ENCODE measurements at places on chromosomes 1 and 21.
A peak's percentile ranks its signal among the peaks of the same experiment; 100 is the strongest.

- DNase-seq = no peak
Observed at GRCh38 chr1:206609229-206609991, 2.9 kb downstream of the EIF2D start.

- DNase-seq = no peak
Observed at GRCh38 chr1:211527888-211528287, 35.9 kb upstream of the RD3 start.

DNA sequence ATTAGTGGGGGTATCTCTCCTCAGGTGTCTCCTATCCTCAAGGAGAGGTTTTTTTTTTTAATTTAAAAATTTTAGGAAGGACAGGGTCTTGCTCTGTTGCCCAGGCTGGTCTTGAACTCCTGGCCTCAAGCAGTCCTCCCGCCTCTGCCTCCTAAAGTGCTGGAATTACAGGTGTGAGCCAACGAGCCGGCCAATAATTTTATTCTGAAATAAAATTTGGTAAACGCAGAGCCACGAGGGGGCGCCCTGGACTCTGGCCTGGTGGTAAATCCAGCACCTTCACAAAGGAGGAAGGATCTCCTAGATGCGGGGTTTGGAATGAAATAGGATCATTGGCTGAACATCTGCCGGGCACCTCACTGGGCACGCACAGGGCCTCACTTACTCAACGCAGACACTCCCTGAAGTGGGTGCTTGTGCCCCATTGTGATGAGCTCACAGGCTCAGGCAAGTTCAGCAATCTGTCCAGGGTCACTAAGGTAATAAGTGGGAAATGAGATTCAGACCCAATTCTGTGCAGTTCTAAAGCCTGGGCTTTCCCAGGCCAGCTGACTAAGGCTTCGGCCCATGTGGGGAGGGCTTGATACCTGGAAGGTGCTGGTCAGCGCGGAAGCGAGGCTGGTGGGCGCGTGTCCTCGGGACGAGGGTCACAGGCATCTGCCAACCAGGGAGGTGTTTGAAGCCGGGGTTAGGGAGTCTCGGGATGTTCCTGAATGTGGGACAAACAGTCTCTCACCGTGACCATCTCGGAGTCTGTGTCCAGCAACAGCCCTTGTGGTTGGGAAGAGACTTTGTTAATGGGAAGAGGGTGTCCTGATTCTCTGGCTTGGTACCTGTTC, 32.7 kb upstream of the ETV3 start:
- peak; percentile 35 for DNase-seq

GRCh38 chr1:3742439-3743298, 9.6 kb upstream of the CCDC27 start:
- no peak for DNase-seq

DNA sequence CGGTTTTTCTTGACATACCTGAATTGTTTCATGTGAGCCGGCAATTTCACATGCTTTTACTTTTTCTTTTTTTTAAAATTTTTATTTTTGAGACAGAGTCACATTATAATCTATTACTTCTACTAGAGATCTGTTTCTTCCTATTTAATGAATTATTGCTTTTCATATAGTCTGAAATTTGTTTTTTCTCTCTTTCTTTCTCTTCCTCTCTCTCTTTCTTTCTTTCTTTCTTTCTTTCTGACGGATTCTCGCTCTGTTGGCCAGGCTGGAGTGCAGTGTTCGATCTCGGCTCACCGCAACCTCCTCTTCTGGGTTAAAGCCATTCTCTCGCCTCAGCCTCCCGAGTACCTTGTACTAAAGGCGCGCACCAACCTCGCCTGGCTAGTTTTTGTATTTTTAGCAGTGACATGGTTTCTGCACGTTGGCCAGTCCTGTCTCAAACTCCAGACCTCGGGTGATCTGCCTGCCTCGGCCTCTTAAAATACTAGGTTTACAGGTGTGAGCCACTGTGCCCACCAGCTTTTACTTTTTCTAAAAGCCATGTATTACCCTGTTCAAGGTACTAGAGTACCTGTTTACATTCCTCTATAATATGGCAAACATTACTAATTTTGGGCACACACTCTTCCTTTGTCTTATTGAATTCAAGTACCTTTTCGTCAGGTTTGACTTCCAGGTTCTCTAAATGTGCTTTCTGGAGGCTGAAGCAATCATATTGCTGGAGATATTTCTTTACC, 86.5 kb upstream of the RHOU start:
- peak; percentile 18 for DNase-seq

- DNase-seq = peak; percentile 69
Observed at GRCh38 chr1:62311473-62311943, 7.7 kb downstream of the KANK4 start.

DNA sequence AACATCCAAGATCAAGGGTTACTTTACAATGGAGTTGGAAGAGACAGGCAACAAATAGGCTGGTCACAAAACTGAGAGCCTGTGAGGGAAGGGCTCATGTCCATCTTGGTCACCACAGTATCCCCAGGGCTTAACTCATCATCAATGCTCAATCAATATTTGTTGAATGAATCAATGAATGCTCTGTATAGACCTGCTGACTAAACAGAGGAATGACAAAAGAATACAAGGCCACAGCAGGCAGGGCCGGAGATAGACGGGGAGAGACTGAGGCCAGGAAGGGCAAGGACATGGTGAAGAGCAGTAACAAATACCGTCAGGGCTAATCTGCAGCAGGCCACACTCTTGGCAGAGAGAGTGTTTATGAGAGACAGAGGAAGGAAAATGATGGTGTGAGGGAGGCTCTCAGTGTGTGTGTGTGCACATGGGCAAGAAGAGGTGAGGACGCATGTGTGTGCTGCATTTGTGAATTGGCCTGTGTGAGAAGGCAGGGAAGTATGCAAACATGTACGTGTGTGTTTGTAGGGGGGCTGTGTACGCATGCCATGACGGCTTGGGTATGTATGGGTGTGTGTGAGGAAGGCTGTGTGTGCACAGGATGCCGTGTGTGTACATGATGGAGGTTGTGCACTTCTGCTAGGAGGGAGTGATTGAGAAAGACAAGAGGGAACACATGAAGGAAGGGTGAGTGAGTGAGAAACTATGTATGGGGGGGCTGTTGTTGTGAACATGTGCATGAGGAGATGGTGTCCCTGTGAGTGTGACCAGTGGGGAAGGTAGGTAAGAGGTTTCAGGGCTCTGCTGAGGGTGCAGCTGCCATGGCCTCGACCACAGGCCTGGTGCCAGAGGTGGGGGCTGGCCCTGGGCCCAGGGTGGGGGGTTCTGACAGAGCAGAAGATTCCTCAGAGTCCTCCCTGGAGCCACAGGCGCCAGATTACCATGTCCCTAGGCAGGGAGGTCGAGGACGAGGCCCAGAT, 15.4 kb downstream of the AHDC1 start:
- DNase-seq = no peak

DNA sequence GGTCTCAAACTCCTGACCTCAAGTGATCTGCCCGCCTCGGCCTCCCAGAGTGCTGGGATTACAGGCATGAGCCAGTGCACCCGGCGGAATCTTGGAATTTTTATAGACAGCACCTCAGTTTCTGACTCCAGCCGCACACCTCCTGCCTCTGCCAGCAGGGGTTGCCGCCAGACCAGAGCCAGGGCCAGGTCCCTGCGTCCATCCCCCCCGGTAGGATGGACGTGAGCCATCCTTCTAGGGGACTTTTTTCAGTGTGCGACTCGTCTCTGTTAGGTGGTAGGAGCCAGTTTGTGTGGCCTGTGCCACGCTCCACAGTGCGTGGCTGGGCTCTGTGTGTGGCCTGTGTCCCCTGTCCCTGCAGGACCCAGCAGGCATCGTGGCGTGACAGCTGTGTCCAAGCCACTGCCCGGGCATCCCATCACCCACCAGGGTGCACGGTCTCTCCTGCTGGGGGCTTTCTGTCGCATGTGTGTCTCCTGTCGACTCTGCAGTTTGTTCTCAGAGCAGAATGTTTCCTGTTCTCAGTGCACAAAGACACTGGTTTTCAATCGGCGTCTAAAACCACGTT, 15.6 kb downstream of the CSTB start:
- no peak for DNase-seq

DNA sequence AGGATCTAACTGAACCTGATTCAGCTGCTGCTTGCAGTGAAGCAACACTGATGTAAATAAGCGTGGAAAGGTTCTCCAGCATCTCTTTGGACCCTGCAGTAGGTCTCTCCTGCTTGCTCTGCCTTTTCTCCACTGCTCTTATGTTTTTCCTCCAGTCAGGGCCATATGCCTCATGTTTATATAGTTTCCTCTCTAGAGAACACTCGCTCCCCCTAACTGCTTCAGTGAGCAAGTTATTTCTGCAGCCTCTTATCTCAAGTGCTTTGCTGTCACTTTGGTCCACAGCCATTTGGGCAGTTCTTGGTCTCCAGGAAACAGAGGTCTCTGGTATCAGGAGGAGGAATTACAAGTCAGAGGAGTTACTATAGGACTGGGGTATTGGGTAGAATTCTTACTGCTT, 5.3 kb downstream of the PRUNE1 start:
- no peak for DNase-seq

DNA sequence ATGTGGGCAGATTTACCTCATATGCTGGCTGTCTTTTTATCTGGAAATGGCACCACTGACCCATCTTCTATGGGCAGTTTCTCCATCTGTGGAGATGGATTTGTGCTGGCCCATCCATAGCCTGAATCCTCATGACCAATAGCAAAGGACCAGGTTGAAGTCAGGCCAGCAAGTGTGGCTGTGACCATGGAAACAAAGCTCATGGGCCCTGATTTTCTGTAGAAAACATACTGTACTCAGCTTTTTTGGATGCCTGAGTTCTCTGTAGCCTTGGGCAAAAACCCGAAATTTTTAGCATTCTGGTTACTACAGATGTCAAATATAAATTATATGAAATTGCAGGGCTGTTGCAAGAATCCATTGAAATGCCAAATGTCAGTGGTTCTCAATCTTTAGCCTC, 155.0 kb downstream of the PLXNA2 start:
- no peak for DNase-seq
